Posterior cingulate gyrus (tissue), 11 donors: ENCODE measurements at places on chromosomes 16 and 17.

GRCh38 chr17:10777890-10778289, 26.0 kb downstream of the TMEM238L start:
- no peak for DNase-seq

DNA sequence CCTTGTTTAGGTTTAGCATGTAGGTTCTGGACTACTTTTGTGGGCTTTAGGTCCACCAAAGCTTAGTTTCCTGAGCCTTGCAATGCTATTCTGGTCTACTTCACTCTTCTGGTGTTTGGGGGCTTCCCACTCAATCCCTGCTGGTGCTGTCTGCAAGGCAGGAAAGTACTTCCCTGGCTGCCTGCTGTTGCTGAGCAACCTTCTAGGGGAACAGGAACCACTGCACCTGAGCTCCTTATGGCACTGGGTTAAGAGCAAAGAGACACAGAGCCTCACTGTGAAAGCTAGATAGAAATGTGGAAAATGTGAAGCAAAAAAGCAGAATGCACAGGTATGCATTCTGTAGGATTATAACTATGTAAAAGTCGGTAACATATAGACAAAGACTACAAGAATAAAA, 17.0 kb downstream of the MPO start:
- no peak for DNase-seq

DNA sequence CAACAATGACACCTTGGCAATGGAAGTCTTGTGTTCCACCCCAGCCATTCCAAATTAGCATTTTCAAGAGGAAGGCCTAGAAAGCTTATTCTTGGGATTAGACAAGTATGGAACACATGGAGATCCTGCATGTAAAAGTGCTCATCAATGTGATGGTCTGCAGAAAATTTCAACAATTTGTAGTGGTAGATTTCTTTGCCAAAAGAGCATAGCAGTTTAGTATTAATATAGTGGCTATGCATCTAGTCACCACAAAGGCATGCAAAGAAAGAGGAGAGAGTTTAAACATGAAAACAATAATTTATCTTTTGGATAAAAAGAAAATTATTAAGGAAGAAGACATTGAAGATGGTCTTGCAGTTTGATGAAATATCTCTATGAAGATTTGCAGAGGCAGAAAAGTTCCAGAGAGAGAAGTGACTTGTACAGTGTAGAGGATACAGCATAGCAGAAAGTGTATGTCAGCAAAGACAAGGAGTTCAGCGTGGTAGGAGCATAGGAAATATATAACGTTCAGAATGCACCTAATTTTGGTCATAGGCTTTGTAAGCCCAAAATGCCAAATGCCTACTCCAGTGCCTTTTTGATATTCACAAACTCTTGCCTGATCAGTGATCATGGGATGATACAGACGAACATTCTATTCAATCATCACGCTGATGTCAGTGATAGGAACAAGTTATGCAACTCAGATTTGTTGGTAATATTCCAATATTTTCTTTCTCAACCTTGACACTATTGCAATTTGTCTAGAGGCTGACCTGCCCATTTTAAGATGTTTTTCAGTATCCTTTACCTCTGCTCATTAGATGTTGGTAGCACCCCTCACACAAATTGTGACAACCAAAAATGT, 727.9 kb upstream of the SOX9 start:
- DNase-seq, result no peak

DNA sequence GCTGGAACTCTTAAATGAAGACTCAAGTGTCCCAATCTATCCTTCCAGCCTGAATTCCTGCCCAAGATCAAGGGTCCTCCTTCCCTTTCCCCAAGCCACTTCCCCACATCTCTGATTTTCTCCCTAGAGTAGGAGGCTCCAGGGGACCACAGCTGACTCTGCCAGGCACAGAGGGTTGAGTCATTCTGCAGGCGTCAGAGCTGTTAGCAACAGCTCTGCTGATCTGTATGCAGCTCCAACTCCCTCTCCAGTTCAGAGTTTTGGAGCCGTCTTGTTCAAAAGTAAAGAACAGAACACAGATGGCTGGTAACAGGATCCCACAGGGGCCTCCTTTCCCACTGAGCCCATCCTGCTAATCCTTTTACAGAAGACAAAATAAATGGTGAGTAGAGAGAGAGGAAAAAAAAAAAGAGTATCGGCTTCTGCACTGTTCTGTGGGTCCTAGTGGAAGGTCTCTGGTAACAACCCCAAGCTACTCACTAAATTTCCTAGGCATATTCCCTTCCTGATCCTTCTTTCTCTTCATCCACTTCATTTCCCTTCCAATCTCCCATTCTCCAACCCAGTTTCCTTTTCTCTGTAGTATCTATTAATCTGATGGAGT, 13.4 kb upstream of the TAOK1 start:
- peak; percentile 80 for DNase-seq

DNA sequence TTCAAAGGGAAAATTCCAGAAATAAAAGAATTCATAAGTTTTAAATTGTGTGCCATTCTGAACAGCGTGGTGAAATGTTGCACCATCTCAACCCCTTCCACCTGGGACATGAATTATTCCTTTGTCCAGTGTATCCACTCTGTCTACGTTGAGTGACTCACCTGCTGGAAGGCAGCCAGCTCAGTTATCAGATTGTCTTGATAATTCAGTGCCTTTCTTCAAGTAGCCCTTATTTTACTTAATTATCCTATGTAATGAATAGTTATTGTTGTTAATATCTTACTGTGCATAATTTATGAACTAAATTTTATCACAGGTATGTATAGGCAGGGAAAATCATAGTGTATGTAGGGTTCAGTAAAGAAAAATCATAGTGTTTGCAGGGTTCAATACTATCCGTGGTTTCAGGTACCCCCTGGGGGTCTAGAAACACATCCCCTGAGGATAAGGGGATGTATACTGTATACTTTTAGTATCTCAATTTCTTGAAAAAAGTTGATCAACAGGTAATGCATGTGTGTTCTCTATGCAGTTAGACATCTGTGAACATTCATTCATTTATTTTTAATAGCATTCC, 7.7 kb upstream of the PCTP start:
- no peak for DNase-seq

DNA sequence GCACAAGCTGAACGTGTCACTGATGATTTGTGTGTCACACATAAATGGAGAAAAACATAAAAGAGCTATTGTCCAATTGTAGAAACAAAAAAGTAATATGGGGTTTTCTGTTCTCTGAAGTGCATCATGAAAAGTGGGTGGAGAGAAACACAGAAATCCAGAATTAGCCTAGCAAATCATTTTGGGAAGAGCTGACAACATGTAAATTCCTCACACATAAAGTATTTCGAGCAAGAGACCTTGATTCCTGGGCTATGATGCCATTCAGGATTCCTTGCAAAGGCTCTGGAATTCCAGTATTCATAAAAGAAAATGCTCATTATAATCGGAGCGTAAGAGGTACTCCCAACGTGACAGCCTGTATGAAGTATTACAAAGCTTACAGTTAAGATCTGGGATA, 1.1 kb downstream of the DCUN1D3 start:
- no peak for DNase-seq

DNA sequence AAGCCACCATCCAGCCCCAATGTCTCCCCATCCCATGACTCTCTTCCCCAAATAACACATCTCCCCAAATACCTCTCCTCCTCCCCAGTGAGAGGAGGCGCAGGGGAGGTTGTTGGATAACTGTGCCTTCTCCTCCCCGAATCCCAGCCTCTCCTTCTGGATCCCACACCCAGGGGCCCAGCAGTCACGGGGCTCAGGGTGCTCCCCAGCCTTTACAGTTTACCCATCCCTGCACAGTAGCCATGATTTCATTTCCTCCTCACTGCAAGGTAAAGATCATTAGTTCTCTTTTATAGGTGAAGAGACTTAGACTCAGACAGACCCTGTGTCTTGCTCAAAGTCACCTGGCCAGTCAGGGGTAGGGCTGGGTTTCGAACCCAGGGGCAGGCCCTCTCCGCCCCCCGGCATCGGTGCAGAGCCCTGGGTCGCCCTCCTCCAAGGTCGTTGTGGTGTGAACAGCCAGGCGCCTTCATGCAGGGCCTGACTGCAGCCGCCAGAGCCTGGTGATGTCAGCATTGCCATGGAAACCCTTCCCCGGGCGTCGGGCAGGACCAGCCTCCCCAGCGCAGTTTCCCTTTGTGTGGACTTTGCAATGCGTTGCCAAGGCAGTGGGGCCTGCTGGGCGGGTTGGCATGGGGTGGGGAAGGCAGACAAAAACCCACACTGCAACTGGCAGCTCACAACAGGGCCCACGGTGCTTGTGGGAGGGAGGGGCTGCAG, 53.3 kb upstream of the TOB1 start:
- DNase-seq, result peak; percentile 99

DNA sequence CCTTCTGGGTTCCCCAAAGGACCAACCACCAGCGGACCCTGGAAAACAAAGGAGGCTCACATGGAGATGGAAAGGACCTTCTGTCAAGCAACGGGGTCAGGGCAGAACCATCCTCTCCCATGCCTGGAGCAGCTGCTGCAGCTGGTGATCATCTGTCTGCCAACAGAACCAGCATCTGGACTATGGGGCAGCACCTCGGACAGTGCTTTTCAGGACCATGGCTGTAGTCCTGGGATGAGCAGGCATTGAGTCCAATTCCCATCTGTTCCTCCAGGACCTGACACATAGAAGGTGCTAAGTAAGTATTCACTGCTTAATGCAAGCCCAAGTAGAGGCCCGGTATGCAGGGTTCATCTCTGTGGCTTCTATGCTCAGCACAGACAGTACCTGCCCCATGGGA, 304.7 kb downstream of the XYLT1 start:
- DNase-seq, result no peak

GRCh38 chr17:57400648-57401047, 144.3 kb downstream of the MSI2 start:
- no peak for DNase-seq

DNA sequence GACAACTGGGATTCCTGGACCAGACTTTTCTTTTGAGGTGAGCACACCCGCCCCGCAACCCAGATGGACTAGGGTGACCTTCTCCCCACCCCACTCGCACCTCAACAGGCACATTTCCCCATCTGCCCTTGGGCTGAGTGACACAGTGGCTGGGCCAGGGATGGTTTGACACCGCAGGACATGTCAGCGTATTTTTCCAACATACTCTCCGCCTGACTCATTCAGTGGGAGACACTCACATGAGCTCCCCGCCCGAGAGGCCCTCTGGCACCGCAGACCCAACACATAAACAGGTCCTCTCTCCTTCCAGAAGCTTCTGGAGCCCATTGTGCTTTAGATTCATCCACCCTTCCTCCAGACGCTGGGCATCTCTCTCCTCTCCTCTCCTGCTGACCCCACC, 69.4 kb downstream of the ZDHHC7 start:
- peak; percentile 9 for DNase-seq

GRCh38 chr17:67194134-67194533, 50.9 kb downstream of the HELZ start:
- no peak for DNase-seq

DNA sequence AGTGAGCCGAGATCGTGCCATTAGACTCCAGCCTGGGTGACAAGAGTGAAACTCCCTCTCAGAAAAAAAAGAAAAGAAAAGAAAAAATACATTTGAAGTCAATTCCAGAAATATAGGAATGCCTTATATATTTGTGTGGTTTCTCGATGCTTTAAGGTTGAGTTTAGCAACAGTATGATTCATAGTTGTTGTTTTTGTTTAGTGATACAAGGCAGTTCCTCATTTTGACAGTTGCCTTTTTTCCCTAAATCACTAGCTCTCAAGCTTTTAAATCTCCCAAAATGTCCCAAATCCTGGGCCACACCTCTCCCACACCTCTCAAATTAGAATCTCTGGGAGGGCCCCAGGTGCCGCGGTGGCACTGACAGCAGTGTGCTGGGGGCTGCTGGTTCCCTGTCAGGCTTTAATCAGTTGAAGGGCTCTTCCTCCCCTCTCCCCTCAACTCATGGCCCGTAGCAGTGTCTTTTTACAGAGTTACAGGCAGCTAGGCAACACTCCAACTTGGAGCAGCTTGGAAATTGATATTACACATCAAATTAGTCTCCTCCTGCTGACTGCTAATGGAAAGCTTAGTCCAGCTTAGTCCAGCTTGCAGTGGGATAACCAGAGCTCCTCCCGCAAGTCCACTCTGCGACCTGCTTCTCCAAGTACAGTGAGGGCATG, 58.4 kb downstream of the EPN2 start:
- DNase-seq, result no peak
